Fibroblast of the aortic adventitia (primary cell): ENCODE measurements at places on chromosomes 4 and X.

GRCh38 chr4:55050418-55050950 is 74.9 kb downstream of the KDR start:
- DNase-seq: no peak

DNA sequence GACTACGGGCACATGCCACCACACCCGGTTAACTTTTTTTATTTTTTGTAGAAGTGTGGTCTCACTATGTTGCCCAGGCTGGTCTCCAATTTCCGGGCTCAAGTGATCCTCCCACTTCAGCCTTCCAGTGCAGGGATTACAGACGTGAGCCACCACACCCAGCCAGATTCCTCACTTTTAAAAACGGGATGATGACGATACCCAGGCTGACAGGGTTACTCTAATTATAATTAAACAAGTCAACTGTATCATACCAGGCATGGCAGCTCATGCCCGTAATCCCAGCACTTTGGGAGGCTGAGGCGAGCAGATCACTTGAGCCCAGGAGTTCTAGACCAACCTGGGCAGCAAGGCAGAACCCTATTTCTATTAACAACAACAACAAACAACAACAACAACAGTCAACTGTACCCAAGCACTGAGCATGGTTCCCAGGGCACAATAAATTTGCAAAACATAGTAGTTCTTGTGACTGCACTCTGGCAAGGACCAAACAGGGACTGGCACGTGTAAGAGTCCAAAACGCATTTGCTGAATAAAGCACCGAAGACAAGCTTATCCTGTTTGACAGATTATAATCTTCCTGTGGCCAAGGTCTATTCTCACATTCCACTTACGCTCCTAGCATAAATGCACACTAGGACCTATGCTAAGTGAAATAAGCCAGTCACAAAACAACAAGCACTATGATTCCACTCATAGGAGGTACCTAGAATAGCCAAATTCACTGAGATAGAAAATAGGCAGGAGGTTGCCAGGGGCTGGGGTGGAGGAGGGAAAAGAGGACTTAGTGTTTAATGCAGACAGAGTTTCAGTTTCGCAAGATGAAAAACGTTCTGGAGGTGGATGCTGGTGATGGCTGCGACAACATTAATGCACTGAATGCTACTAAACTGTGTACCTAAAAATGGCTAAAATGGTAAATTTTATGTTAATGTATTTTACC is 77.5 kb downstream of the IRF2 start:
- DNase-seq: no peak

- DNase-seq: no peak
These were observed 7.2 kb downstream of the PDHA1 start for GRCh38 chrX:19350941-19351384.

- DNase-seq: no peak
These were observed 410.6 kb downstream of the HNRNPD start for GRCh38 chr4:81963015-81963762.

GRCh38 chr4:84892950-84893349 is 73.5 kb downstream of the WDFY3 start:
- no peak for DNase-seq

GRCh38 chr4:95511477-95511876 is 37.3 kb downstream of the UNC5C start:
- DNase-seq: no peak

- DNase-seq: peak; percentile 6
These were observed 520.1 kb upstream of the GALNT7 start for GRCh38 chr4:172648471-172648870.

DNA sequence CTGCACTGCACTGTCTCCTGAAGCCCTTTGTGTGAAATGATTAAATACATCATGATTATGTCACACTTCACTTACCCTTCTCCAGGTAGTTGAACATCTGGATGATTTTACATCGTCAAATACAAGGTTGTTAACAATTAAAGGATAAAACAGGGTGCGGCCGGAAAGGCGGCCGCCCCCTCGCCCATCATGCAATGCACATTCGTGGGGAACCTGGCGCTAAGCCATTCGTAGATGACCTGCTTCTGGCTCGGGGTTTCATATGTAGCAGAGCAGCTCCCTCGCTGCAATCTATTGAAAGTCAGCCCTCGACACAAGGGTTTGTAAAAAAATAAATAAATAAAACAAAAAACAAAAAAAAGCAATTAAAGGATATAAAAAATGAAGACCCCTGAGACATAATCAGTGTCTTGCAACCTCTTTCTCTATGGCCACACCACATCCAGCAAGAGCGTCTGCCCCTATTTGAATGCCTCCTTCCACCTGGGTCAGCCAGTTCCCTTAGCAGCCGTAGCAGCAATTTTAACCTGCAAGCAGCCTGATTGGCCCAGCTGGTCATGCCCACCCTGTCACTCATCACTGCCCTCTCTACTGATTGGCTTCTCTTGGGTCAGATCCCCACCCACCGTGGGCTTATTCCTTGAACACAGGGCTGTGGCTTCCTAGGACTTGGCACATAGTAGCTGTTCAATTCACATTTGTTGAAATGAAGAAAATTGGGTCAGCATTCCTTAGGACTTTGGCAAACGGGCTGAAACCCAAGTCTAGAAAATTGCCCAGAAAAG is 147.8 kb upstream of the PSAPL1 start:
- DNase-seq: no peak

DNA sequence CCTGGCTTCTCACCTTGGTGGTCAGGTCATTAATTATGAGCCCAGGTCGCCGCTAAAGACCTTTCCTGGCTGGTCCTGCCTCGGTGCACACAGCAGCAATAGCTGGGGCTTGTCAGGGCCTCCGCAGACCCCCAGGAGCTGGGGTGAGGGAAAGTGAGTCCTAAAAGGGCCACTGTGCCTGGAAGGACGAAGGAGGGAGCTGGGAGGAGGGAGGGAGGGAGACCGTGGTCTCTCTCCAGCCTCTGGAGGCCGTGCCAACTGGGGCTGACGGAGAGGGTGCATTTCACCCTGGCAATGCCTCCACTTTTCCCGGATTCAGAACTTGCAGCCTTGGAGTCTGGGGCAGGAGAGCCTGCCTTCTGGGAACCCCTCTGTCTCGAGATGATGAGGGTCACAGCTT is 60.4 kb downstream of the CRLF2 start:
- no peak for DNase-seq

GRCh38 chrX:119503484-119503861 is 35.2 kb downstream of the SLC25A5 start:
- peak; percentile 90 for DNase-seq

DNA sequence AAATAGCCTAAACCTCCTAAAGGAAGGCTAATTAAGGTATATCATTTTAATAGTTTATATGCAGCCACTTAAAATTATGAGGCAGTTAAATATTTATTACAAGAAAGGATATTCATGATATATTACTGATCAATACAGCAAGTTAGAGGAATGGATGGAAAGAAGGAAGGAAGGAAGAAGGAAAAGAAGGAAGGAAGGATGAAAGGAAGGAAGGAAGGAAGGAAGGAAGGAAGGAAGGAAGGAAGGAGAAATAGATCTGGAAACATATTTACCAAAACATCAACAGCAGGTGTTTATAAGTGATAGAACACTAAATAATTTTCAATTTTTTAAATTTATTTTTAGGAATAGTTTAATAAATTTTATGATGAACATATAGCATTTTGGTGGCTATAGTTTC is 17.5 kb downstream of the SLC7A11 start:
- no peak for DNase-seq

DNA sequence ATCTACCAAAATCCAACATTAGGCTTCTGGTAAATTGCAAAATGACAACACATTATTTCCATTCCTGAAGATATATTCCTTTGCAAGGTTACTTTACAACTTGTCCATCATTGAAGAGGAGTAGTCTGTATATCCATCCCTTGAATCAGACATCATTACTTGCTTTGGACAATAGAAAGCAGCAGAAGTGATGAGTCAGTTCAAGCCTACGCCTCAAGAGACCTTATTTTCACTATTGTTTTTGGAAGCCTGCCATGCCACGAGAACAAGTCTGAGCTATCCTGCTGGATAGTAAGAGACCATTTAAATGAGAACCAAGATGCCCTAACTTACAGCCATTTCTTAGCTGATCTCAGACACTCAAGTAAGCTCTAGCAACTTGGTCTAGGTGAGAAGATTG is 246.0 kb upstream of the HHIP start:
- peak; percentile 94 for DNase-seq

GRCh38 chr4:168569066-168569930 is 72.4 kb downstream of the PALLD start:
- DNase-seq: peak; percentile 45

GRCh38 chr4:16752150-16752549 is 146.3 kb downstream of the LDB2 start:
- peak; percentile 48 for DNase-seq

GRCh38 chr4:53015681-53016080 is 153.6 kb downstream of the RASL11B start:
- peak; percentile 89 for DNase-seq

- no peak for DNase-seq
These were observed 21.5 kb upstream of the HTRA3 start for GRCh38 chr4:8248091-8248490.

DNA sequence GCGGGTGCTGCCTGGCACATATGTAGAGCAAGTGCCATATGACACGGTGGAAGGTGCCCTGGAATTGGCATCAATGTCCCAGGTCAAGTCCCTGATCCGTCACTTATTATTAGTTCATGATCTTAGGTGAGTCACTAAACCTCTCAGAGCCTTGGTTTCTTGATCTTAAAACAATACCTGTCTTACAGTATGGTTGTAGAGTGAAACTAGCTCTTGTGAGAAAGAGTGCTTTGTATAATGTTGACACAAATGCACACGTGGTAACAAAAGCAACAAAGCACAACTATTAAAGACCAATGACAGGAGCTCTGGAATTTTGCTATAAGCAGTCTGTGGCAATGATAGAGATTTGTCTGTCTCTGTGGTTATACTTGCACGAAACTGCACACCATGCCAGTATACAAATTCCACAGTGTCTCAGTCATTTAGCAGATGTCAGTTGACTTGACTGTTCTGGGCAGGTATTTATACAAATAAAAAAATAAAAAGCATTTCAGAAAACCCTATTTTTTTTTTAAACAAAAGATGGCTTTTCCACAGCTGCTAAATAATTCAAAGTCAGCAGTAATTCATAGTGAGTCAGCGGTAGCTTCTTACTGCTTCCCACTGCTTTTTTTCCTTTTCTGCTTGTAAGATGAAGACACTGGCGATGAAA is 19.7 kb upstream of the ACSL1 start:
- peak; percentile 25 for DNase-seq

GRCh38 chr4:170087163-170087700 is 2.5 kb downstream of the AADAT start:
- peak; percentile 45 for DNase-seq

DNA sequence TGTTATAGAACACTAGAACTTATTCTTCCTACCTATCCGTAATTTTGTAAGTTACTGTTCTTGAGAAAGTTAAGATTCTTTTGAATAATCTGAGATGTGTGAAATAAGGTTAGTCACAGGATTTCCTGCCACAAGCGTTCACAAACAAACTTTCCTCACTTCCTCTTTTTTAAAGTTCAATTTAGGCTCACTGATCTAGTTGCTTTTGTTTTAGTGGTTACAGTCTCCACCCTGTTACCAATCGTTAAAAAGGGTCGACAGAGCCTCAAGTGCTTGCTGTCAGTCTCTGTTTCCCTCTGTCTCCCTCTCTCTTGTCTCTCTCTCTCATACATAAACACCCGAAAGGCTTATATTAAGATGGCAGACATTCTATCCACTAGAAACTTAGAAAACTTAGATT is 35.9 kb upstream of the STK26 start:
- no peak for DNase-seq

DNA sequence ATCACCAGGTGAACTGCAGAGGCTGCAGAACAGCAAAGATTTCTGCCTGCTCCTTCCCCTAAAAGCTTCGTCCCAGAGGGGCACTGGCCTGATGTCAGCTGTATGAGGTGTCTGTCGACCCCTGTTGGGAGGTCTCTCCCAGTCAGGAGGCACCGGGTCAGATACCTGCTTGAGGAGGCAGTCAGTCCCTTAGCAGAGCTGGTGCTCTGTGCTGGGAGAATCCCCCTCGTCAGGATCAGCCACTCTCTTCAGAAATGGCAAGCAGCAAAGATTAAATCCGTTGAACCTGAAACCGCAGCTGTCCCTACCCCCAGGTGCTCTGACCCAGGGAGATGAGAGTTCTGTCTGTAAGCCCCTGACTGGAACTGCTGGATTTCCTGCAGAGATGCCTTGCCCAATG is 1166.3 kb upstream of the ADGRL3 start:
- no peak for DNase-seq

DNA sequence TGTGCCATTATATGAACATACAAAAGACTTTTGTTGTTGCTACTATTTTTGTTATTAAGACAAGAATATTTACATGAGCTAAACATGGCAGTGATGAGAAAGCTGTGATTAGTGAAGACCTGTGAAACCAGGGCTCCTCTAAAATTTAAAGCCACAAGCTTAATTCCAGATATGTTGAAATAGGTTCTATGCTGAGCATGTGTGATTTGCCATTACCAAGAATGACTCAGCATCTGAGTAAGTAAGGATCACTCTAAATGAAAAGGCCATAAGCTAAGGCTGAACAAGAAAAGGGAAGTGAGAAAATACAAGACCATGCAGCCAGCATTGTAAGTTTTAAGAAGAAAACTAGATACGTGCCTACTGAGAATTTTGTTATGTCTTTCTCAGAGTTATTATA is 75.9 kb upstream of the CAMK2D start:
- peak; percentile 89 for DNase-seq

DNA sequence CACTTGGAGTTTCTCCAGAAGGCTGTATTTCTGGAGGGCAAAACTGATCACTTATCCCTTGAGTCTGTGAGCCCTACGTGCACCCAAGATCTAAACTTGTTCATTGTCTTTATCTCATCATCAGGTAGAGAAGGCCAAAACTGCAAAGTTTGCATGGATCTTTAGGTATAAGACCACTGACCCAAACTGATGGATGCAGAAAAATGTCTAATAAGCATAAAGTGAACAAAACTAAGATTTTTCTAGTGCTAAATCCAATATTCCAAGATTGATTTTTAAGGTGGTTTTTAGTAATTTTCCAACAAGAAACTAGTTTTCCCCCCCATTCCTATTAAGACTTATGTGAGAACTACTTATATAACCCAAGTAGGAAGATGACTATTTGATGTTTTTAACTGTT is 2.0 kb downstream of the TMSB15A start:
- no peak for DNase-seq

GRCh38 chrX:45766981-45767501 is 566.4 kb upstream of the DIPK2B start:
- DNase-seq: peak; percentile 62
